ENCODE measurements at places on chromosomes 5 and 9.

GRCh38 chr9:105280691-105281090, 36.2 kb downstream of the SLC44A1 start:
- DNase-seq = no peak

DNA sequence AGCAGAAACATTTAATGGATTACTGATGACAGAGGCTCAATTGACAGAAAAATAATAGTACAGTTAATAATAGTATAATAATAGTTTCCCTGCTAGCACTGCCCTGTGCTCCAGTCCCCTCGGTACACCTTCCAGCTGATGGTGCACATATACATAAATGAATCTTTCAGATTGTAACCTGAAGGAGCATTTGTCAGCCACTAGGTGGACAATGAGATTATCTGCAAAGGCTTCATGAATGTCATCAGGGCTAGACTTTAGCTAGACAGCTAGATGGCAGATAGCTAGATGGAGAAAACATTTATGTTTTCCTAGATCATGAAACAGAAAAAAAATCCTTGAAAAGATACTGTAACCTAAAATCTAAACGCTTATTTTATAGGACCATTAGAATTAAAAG, 304.4 kb upstream of the SMC2 start:
- peak; percentile 8 for DNase-seq

GRCh38 chr9:89669361-89669842, 64.6 kb downstream of the GADD45G start:
- no peak for DNase-seq

- no peak for DNase-seq
Observed at GRCh38 chr9:133004091-133004998, 25.9 kb downstream of the GFI1B start.

DNA sequence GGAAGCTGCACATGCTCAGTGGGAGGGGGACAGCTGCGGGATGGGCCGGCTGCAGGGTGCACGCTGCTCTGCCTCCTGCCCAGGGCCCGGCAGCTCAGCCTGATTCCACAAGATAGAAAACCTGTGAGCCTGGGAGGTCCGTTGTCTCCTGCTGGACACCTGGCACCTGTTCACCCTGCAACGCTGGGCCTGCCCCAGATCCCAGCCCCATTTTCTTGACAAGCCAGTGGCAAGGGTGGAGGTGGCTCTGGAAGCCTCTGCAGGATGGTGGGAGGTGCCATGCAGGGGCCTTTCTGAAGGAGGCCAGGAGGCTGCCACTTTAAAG, 68.1 kb upstream of the RNF130 start:
- no peak for DNase-seq

DNA sequence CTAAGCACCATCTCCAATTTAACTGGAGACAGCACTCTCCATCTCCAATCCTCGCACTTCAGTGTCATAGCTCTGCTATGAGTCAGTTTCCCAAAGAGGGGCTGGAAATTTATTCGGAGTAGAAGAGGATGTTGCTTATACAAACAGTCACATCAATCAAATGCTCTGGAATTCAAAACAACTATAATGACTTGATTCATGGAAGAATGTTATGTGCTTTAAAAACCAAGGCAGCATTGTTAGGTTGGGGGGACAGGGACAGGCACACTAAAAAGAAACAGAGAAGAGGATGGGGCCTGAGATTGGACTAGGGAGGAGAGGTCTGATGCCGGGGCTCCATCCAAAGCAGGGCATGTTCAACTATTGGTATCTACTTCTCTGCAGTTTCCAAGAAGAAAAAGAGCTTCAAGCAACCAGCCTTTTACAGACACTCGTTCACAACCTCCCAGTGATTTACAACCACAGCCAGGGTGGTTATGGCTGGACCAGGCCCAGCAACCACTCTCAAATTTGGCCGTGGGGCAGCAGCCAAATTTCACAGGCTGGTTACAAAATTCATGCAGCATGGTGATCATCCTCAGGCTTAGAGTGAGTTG, 117.5 kb upstream of the ZNF366 start:
- DNase-seq = no peak
